Small intestine (tissue), 16 donors: ENCODE measurements at places on chromosomes 3 and 15. TPM values are rescaled to one million over a fixed set of nuclear protein-coding genes. Genes with fewer than 3 reads are reported as not detected.

- no peaks in the 10 kb centered on the region for H3K4me1 ChIP-seq
- DNase-seq: no peak
- no peak overlapping the region for H3K27ac ChIP-seq
- H3K36me3 ChIP-seq: no peaks in the 10 kb centered on the region
- H3K27me3 ChIP-seq: no peaks in the 10 kb centered on the region
Observed at GRCh38 chr15:66880380-66881155, 178.5 kb downstream of the SMAD6 start.

- H3K27ac ChIP-seq: peak overlapping the region; percentile 89
- peaks cover 3% of the 10 kb centered on the region for H3K36me3 ChIP-seq
- H3K27me3 ChIP-seq: no peaks in the 10 kb centered on the region
- peak overlapping the region; percentile 64 for H3K4me3 ChIP-seq
Observed at GRCh38 chr3:101827211-101828174, 21.8 kb upstream of the NFKBIZ start.

GRCh38 chr15:74754593-74755215, 6.1 kb downstream of the CYP1A2 start:
- H3K4me1 ChIP-seq: no peaks in the 10 kb centered on the region
- no peaks in the 10 kb centered on the region for H3K36me3 ChIP-seq
- no peak overlapping the region for H3K27ac ChIP-seq
- H3K27me3 ChIP-seq: peaks cover 3% of the 10 kb centered on the region
- H3K4me3 ChIP-seq: no peak overlapping the region
- no peak for DNase-seq

- H3K36me3 ChIP-seq: no peaks in the 10 kb centered on the region
- no peak overlapping the region for H3K27ac ChIP-seq
- no peaks in the 10 kb centered on the region for H3K4me1 ChIP-seq
- no peak for DNase-seq
- no peaks in the 10 kb centered on the region for H3K27me3 ChIP-seq
Observed at GRCh38 chr3:62329971-62330370, 43.4 kb downstream of the FEZF2 start.

GRAMD2A gene
- polyA plus RNA-seq: 0.67 TPM

NMNAT3 gene
- polyA plus RNA-seq: 5.1 TPM

BFSP2 gene
- not detected for polyA plus RNA-seq
